Common myeloid progenitor, CD34-positive (primary cell): ENCODE measurements at places on chromosomes 12 and 14.

GRCh38 chr12:76698316-76698715 lies 65.6 kb upstream of the ZDHHC17 start:
- no peak for DNase-seq

DNA sequence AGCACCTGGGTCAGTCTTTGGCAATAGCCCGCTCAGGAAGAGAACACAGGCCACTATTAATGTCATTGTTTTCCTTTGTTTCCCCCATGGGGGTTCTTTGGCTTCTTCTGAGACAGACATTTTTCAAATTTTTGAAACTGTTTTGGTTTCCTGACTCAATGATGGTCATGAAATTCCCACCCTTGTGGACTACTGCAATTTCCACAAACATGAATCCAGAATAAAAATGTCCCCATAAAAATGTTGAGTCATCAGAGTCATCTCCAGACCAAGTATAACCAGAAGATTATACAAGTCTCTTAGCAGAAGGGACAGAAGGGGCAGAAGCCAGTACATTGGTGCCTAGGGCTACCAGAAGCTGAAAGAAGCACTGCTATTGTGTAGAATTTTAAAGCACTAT lies 29.1 kb downstream of the SLCO1A2 start:
- no peak for DNase-seq

- DNase-seq, result peak; percentile 2
Measured at GRCh38 chr12:114477989-114478395, 72.0 kb upstream of the TBX5 start.

DNA sequence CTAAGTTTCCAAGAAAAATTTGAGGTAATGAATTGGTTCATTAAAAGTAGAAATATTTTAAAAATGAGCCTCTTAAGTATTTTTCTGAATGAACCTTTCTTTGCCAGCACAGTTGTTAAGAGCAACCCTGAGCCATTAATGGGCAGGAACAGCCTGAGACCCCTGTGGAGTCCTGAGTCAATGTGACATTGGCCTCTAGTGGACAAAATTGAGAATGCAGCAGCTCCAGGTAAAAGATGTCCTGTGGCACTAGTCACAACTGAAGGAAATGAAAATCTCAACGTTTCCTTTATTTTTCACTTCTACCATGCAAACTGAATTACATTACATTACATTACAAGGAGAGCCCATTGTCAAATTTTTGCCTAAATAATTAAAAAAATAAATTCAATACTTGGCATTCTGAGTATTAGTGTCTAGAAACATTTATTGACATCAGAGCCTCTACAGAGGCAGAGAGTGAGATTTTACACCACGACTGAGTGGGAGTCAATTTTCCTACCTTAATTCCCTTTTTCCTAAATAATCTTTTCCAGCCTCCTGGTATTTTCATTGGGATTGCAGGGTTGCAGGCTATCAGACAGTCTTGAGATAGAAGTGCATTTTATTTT lies 135.7 kb downstream of the PPM1H start:
- DNase-seq, result peak; percentile 73

DNA sequence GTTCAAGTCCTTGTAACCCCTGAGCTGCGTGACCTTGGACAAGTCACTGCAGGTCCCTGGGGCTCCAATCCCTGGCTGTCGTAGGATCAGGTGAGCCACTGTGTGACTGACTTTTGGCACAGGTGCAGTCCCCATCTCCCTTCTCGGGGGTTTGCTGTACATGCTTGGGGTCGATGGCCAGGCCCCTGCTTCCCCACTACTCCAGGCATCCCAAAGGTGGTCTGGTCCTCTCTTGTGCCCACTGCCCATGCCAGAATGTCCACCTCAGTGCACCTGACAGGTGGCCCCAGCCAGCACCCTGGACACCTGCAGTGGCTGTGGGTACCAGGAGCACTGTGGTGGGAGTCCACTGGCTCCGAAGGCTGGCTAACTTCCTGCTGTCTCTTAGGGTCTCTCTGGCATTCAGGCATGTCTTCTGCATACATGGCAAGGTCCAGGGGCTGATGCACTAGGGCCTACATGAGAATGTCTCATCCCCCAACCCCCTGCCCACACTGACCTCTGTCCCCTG lies 14.7 kb downstream of the FOXN4 start:
- DNase-seq, result no peak

GRCh38 chr12:92432724-92433441 lies 269.9 kb upstream of the PLEKHG7 start:
- no peak for DNase-seq

DNA sequence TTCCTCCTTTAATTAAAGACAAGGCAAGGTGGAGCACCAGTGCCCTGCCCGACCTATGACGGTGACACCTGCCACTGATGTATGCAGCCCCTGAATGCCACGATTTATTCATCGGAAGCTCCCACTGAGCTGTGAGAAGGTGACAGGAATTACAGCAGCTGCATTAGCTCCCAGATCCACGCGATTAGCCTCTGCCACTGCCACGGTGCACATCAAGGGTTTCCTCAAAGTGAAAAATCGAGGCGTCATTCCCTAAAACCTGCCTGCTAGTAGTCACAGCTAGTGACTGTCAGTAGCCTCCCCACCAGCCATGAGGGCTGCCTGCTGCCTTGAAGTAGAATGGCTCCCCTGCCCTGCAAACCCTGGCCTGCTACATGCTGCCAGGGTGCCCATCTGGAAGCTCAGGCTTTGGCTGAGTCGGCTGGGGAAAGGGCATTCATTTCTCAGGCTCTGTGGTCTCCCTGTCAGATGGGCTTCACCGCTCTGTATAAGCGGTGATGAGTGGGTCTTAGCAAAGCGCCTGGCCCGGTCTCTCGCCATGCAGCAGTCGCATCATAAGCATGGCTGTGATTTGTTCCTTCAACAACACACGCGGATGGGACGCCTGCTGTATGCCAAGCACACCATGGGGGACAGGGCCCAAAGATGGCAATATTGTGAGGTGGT lies 8.2 kb upstream of the BCL11B start:
- no peak for DNase-seq

- peak; percentile 9 for DNase-seq
Measured at GRCh38 chr12:125685915-125686314, 620.7 kb downstream of the AACS start.

- DNase-seq, result peak; percentile 95
Measured at GRCh38 chr14:75293920-75294648, 15.5 kb downstream of the FOS start.

DNA sequence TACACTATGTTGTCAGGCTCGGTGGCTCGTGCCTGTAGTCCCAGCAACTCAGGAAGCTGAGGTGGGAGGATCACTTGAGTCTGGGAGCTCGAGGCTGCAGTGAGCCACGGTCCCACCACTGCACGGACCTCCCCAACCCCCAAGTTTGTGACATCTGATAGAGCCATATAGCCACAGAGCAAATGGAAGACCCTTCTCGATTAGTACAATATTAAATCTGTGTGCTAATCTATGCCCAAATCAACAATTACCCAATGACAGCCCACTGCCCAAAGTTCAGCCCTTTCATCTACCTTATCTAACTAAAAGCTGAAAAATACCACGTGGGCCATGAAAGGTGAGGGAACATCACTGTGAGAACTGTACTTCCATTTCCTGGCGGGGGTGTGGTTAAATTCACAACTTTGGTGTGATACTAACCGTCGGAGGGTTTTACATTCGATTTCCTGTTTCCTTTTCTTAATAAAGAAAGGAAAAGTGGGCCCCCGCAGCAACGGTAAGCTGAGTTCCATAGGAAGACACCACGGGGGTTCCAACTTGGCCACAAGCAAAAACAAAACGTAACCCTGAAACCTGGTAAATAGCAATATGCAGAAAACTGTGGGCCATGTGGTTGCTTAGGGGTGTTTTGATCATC lies 31.2 kb upstream of the FOS start:
- DNase-seq, result peak; percentile 49
